ENCODE measurements at places on chromosomes 13 and 19.

DNA sequence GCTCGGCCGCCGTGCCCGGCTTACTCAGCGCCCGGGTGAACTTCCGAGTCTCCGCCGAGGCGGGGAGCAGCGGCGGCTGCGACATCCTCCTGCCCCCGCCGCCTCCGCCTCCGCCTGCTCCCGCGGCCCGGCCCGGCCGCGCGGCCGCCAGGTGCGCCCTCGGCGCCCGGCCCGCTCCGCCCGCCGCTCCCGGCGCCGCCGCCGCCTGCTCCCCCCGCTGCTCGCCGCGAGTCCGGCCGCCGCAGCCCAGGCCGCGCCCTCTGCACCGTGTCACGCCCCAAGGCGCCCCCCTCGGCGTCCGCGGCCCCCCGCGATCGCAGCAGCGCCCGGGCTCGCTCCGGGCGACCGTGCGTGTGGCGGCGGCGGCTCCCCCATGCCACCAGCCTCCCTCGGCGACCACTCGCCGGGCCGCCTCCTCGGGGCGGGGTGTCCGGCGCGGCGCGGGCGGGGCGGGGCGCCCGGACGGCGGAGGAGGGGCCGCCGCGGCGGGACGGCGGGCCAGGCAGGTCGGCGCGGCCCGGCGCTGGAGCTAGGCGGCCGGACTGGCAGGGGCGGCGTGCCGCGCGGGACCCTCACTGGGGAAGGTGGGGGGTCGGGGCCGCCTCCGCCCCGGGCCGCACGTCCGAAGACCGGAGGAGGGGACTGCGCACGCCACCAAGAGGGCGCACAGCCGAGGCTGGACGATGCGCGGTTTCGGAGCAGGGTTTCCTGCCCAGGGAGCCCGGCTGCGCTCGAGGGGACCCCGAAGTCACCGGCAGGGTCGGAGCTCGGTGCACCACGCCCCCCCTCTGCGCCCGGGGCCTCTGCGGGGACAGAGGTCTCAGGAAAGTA is 108.6 kb upstream of the DOCK9 start:
- peak; percentile 75 for DNase-seq

DNA sequence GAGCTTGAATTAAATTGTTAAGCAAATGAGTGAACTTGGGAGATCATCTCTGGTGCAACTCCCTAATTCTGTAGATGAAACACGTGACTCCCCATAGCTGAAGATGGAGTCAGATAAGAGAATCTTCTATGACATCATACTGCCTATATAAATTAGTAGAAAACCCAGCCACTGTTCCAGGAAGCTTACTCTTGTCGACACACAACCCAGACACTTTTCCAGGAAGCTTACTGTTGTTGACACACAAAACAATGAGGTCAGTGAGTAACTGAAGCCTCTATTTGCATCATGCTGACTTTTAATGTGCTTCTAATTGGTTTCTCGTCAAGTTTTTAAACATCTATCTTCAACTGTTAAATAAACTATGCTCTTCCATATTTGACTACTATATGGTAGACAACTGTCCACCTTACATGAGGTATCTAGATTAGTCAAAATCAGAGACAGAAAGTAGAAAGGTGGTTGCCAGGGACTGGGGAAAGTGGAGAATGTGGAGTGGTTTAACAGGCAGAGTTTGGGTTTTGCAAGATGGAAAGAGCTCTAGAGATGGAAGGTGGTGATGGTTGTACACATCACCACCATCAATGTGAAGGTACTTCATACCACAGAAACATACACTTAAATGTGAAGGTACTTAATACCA is 168.2 kb downstream of the FGF14 start:
- DNase-seq = peak; percentile 38

DNA sequence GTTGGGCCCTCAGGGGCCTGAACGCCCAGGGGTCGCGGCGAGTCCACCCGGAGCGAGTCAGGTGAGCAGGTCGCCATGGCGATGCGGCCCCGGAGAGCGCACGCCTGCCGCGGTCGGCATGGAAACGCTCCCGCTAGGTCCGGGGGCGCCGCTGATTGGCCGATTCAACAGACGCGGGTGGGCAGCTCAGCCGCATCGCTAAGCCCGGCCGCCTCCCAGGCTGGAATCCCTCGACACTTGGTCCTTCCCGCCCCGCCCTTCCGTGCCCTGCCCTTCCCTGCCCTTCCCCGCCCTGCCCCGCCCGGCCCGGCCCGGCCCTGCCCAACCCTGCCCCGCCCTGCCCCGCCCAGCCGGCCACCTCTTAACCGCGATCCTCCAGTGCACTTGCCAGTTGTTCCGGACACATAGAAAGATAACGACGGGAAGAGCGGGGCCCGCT is at the start of gene CCNA1:
CCNA1 (plus strand) TSS at position 390 of the 439 bp plus-strand sequence. CDS start 562 bp downstream, outside the sequence.
- no peak for DNase-seq

DNA sequence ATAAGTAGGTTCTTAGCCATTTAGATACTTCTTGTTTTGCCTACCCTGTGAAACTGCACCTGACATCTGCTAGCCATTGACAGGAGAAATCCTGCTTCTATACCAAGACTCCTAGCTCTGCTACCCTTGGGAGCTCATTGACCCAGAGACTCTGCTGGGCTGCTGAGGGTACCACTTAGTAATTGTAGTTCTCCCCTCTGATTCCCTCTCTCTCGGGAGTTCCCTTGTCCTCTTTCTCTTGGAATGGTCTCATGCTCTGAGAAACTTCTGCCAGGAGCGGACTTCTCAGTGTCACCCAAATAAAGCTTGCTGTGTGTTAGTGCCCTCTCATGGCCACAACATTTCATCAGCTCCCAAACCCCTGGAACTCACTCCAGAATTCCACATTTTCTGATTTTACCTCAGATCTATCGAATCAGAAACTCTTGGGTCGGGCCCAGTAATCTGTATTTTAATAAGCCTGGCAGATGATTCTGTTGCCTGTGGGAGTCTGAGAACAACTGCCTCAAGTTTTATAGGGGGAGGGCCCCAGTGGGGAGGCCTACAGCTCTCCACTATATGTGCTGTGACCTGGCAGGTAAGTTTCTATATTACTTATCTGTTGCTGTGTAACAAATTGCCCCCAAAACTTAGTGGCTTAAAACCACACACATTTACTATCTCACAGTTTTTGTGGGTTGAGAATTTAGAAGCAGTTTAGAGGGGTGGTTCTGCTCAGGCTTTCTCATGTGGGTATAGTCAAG is 221.1 kb downstream of the TDRD3 start:
- DNase-seq = peak; percentile 63

DNA sequence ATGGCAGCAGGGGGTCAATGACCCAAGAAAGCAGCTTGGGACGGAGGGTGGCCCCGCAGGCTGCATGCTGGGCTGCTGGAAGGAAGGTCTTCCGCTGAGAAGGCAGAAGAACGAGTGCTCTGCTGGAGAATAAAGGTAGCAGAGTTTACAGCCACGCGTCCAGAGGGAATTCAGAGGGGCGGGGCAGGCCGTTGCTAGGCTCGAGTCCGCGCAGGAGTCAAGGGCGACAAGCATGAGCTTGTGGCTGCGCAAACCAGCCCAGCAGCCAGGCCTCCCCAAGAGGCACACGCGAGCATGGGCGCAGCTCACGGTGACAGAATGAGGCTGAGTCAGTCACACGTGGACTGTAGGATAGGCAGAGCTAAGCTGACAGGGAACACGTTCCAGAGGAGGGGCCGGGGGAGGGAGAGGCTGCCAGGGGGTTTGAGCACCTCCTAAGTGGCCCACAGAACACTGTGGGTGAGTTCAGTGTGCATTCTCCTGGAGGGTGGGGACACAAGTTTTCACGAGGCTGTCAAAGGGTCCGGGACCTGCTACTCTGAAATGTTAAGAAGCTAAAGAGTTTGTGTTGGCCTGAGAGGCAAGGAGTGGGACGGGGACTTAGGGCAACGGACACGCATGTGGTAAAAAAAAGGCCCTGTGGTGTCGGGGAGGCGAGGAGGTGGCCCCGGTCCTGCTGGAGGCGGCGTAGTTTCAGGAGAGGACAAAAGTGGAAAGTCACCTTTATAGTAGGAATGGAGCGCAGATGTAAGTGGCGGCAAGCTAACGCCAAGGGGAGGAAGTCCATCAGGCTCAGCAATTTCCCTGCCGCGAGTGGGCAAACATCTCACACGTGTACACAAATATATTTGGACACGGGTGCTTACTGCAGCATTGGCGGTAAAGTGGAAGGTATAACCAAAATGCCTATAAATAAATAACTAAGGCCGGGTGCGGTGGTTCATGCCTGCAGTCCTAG is 17.7 kb downstream of the RFX2 start:
- peak; percentile 40 for DNase-seq

DNA sequence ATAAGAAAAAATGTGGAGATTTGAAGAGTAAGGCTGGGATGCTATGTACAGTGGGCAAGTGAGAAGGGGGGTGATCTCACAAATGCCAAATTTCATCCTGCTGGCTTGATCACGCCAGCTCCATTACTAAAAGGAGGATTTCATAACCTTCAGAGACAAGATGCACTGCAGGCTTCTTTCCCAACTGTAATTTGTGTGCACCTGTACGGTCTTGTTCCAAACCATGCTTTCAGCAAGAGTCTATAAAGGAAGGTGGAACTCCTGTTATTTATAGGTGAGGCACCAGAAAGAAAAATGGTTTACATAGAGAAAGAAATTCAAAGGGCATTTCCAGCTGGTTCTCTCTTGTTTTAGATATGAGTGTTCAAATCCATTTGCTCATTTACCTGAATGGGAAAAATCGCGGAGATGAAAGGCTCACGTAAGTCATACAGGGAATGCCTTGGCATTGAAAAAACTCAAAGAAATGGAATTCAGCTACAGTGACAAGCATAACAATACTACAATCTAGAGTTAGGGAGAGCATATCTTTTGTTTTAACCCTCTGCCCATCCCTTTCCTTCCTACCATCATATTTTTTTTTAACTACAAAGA is 13.3 kb downstream of the EFNB2 start:
- DNase-seq = no peak

DNA sequence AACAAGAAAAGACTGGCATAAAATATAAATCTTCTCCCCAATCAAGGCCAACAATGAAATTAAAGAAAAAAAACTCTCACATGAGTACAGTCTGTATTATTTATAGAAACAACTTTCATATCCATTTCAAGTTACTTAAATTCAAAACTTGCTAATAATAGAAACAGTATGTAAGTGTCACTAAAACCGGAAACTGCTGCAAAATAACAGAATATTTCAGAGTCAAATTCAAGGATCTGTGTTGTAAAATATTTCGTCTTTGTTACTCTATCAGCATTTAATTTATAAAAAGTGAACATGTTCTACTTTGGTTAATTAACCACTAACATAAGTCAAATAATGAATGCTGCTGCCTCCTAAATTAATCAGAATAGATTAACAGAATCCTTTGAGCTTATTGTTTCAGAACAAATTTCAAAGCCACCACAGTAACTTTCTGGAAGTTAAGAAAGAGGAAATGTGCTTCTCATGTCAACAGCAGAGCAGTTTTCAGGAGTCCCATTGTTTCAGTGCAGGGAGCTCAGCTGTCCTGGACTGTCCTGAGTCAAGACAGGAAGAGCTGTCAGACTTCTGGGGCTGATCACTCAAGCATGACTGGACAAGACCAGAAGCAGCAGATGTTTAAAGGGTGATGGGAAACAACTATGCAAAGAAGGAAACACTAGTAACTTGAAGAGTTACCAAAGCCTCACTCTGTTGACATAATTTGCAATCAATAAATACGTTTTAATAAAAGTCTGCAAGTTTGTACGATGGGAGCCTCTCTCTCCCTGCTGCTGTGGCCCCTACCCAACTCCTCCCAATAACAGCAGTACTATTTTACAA is 76.9 kb downstream of the FOXO1 start:
- DNase-seq = no peak

GRCh38 chr13:46975173-46975572 is 78.3 kb upstream of the HTR2A start:
- no peak for DNase-seq

- DNase-seq = no peak
These were observed 191.3 kb downstream of the STK24 start for GRCh38 chr13:98385606-98386005.

- DNase-seq = no peak
These were observed 47.4 kb upstream of the KATNAL1 start for GRCh38 chr13:30354493-30355383.

DNA sequence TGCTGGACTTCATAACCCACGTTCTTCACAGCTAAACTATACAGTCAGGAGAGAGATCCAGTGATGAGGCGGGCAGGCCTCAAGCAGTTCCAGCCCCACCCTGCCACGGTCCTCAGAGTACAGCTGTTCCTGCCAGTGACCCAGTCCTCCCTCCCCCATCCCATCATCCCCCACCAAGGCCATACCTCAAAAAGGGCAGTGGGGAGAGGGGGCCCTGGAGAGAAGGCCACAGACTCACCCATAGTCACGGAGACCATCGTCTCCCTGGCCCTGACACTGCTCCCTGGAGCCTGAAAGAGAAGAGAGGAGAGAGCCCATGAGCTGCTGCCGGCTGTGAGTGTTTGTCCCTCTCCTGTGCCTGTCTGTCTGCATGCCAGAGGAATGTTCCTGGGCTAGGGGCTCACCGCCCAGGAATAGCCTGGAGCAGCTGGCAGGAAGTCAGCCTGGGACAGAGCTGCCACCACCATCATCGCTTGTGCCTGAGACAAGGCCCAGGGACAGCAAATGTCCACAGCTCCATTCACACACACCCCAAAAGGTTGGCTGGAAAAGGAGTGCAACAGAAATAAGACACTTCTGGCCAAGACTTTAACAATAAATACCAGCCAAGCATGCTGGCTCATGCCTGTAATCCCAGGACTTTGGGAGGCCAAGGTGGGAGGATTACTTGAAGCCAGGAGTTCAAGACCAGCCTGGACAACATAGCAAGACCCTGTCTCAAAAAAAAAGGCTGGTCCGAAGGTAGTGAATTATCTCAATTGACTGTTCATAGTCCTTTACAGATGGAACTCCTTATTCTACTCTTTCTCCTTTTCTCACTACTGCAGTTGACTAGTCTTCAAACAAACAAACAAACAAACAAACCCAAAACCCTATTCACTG is 6.4 kb downstream of the C19orf47 start:
- DNase-seq = peak; percentile 40

GRCh38 chr19:32530773-32531172 is 50.2 kb upstream of the PDCD5 start:
- DNase-seq = no peak

- DNase-seq = no peak
These were observed 26.1 kb downstream of the NFIC start for GRCh38 chr19:3392480-3392879.

DNA sequence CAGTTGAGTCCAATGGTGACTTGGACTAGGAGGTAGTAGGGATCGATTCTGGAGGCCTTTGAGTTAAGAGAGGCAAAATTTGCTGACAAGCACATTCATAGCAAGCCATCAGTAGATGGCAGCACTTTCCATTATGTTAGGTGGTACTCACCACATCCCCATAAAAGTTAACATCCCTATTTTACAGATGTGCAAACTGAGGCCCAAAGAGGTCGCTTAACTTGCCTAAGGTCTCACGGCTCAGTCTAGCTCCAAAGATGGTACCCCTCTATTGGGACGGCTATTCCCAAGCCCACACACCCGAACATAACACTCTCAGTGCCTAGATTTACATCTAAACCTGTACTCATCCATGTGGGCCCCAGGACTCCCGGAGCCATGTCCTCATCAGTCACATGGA is 21.5 kb upstream of the FOSB start:
- peak; percentile 61 for DNase-seq

DNA sequence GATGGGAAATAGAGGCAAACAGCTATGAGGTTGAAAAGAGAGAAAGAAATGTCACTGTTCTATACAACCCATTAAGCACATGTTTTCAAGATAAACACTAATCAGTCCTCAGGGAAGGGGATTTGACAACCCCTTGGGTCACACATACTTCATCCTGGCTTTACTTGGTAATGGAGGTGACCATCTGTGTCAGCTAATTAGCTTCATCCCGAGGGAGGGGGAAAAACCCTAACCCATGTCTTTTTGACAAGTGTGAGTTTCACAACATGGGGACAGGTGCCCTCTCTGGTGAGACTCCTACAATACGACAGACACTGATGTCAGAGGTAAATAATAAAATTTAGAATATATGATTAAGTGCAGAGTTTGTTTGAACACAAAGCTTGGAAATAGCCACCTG is 43.1 kb downstream of the ZNF611 start:
- DNase-seq = peak; percentile 22

All from T47D (cell line).